ENCODE measurements at places on chromosomes 6 and 20.

DNA sequence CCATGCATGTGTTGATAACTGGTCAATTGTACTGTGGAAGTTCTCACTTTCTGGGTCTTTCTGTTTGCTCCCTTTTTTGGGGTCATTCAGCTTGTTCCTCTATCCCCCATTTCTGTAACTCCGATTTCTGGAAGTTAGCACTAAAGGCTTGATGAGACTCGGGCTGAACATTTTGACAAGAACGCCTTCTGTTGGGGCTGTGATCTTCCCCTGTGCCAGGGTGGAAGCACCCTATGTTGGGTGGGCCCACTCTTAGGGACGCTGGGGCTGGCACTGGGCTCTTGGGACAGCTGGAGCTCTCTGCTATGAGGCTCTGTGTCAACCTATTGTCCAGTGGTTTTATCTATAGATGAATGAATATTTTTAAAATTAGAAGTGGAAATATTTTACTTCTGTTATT, 60.1 kb upstream of the FRMD1 start:
- no peak for DNase-seq

DNA sequence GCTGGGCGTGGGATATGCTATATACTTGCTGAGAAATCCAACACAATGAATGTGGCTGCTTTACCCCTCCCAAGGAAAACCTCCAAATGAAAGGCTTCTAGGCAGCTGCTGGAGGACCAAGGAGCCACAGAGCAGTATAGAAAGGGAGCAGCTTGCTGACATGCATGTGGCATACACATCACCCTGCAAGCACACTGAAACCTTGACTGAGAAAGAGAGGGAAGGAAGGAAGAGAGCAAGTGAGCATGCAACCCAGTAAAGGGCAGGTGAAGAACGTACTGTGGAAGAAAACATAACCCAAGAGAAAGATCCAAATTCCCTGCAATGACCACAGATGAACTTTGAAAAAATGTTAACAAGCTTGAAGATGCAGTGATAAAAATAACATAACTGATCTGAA, 543.0 kb downstream of the KIF16B start:
- no peak for DNase-seq

GRCh38 chr6:152605342-152605741, 31.8 kb downstream of the SYNE1 start:
- no peak for DNase-seq

GRCh38 chr6:154229786-154230185, 126.8 kb downstream of the IPCEF1 start:
- no peak for DNase-seq

- DNase-seq: no peak
These were observed 20.3 kb upstream of the LRRN4 start for GRCh38 chr20:6074145-6074561.

DNA sequence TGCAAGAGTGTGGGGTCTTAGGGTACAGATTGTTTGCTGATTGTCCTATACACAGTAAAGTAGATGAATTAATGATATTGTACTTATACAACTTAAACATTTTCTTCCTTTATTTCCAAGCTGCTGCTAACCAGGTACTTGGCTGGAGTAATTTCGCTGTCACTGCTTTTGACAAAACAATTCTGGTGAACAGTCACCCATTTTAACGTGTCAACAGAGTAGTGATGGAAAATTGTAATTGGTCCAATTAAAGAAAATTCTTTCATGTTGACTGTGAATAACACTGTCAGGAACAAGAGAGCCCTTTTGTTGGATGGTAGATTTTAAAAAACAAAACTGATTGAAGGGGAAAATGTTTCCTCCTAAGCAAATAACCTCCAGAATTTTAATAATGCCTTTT, 26.4 kb upstream of the MROH8 start:
- no peak for DNase-seq

- no peak for DNase-seq
These were observed 949 bp upstream of the SLC17A3 start for GRCh38 chr6:25874822-25875562.

All from NCI-H774 (cell line).